ENCODE measurements at places on chromosomes 4 and X.

- DNase-seq, result no peak
These were observed 223.0 kb downstream of the COX18 start for GRCh38 chr4:72846280-72847111.

DNA sequence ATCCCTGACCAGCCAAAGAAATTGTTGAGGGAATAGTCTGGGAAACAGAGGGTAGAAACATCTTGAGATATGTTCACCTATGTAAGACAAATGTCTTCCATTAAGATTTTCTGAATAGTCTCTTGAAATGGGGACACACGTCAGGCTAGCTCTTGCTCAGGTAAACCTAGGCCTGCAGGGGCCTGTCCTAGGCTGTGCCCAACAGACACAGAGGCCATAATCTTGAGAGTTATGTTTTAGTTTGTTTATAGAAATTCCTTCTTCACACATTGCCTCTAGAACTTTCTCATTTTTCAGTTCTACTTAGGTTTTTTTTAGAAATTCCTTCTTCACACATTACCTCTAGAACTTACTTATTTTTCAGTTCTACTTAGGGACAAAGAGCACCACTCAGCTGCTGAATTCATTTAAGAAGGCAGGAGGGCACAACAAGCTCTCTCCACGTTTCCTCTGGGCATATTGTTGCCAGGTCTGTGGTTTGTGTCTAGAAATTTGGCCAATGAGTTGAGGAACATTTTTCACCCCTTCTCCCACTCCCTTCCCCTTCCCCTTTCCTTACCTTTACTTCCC lies 94.9 kb downstream of the ARHGAP24 start:
- no peak for DNase-seq

- no peak for DNase-seq
These were observed 14.8 kb downstream of the GIMD1 start for GRCh38 chr4:106353786-106354185.

GRCh38 chr4:20574986-20575385 lies 125.3 kb upstream of the PACRGL start:
- DNase-seq, result no peak

- DNase-seq, result no peak
These were observed 98.3 kb downstream of the ITM2A start for GRCh38 chrX:79268788-79269187.

Measured in astrocyte of the cerebellum (primary cell).